Kidney glomerular epithelial cell (primary cell): ENCODE measurements at places on chromosomes 6 and 20.

- DNase-seq: no peak
These were observed 9.2 kb downstream of the SCGN start for GRCh38 chr6:25661129-25661779.

DNA sequence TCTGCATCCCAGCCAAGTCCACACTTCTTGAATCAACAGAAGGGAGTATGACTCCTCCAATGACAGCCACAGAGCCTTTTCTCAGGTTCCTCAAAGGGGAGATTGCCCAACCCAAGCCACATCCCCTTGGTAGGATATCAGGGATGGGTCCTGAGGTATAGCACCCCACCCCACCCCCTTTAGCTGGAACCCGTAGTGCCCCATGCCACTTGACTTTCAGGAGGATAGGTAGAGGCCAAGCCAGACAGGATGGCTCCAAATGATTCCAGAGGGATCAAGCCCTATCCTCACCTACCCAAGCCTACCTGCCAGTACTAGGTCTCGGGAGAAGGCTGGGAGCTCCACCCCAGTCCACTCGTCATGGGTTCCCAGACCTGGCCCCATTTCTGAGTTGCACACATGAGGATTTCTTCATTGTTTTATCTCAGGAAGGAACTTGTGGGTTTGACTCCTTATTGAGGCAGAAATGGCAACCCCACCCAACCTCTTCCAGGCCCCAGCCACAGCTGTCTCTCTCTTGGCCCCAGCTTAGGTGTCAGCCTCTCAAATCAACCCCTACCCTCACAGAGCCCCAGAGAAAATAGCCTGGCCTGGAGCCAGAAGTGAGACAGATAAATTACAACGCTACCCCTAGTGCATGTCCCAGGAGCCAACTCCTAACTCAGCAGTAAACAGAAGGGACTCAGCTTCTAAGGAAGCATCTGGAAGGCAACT, 3.6 kb downstream of the CCND3 start:
- no peak for DNase-seq

- DNase-seq: no peak
These were observed 100.1 kb downstream of the CDC5L start for GRCh38 chr6:44487586-44487985.

GRCh38 chr20:4073852-4074741, 58.7 kb upstream of the RNF24 start:
- no peak for DNase-seq

DNA sequence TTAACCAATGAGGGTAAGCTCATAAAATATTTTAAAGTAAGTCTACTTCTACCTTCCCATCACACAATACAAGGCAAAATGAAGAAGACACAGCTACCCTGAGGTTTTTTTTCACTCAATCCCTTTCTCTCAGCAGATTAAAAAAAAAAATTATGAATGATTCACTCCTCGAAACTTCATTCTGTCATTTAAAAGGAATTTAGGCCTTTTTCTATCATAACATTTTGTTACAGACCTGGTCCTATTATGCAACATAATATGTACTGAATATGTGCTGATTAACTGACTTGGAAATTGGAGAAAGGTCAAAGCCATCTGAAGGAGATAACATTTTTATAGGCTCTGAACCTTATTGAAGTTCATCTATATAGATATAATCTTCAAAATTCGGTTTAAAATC, 45.5 kb downstream of the PRL start:
- peak; percentile 91 for DNase-seq

- peak; percentile 17 for DNase-seq
These were observed 14.8 kb upstream of the SYNE1 start for GRCh38 chr6:152651986-152652385.

- peak; percentile 8 for DNase-seq
These were observed 535 bp upstream of the CCDC170 start for GRCh38 chr6:151493161-151493803.

DNA sequence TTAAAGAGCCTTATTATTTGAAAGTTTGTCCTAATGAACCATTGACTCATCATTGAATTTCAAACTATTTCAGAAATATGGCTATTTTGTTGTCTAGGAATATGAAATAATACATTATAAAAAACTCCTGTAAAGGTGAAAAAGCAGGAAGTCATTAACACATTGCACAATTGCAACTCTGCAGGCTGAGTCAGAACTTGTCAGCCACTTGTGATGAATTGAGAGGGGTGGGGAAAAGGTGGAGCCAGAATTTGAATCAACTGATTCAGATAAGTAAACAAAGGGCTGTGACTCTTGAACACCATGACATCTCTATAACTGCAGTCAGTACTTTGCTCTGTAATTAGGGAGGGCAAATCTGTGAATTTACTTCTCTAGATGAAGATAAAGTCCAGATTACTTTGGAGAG, 6.0 kb downstream of the C6orf141 start:
- peak; percentile 89 for DNase-seq

GRCh38 chr6:11970114-11970513, 42.0 kb upstream of the HIVEP1 start:
- DNase-seq: no peak

DNA sequence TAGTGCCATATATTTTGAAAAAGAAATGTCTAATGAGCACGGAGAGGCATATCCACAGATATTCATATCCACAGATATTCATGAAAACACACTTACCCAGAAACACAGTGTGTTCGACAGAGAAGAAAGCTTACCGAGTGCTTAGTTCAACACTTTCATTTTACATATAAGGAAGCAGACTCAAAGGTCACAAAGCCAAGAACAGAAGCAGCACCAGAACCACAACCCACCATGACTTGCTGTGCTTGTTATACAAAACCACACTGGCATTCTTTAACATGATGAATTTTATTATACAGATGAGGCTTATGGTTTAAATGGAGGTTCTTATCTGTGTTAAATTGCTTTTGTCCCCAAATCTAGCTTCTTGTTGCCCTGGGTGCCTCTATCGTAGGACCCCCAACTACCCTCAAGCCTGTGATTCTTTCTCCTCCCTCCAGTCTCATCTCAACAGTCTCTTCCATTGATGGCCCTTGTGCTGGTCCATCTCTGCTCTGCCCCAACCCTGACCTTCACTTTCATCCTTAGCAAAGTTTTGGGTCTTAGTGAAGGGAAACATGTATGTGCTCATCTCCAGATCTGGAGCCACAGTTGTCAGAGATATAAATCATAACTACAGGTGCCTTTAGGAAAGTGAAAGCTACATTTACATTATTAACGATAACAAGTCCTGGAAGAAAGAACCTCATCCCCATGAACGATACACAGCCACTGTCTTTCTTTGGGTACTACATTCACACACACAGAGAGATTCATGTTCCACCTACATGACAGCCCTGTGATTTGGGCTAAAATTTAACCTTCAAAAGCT, 40.0 kb downstream of the SF3B5 start:
- DNase-seq: no peak

DNA sequence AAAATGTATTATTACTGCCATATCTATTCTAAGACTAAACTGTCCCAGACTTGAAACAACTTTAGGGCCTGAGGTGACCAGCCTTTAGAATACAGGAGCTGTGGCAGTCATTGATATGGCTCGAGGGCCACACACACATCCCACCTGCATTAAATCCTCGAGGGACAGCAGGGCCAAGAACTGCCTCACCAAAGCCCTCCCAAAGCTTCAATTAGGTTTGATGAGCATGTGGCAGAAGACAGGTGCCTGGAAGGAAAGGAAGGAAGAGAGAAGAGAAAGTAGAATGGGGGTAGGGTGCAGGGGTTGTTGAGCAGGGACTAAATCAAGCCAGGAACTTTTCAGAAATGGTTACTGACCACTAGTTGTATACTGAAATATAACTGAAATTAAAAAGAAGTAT, 115.0 kb downstream of the PDSS2 start:
- DNase-seq: no peak

DNA sequence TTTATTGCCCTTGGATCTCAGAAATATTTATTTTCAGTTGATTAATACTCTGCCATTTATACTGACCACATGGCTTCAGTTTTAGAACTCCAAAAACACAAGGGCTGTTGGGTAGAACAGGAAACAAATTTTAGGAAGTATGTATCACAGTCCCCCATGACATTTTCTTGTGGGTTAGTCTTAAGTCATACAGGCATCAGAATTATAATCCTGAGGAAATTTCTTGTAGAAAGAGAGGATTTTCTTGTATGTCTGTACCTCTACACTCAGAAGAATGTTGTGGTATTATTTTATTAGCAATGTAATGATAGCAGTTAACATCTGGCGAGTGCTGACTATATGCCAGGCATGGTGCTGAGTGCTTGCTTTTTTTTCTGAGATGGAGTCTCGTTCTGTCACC, 302.9 kb downstream of the CLIC5 start:
- DNase-seq: no peak

DNA sequence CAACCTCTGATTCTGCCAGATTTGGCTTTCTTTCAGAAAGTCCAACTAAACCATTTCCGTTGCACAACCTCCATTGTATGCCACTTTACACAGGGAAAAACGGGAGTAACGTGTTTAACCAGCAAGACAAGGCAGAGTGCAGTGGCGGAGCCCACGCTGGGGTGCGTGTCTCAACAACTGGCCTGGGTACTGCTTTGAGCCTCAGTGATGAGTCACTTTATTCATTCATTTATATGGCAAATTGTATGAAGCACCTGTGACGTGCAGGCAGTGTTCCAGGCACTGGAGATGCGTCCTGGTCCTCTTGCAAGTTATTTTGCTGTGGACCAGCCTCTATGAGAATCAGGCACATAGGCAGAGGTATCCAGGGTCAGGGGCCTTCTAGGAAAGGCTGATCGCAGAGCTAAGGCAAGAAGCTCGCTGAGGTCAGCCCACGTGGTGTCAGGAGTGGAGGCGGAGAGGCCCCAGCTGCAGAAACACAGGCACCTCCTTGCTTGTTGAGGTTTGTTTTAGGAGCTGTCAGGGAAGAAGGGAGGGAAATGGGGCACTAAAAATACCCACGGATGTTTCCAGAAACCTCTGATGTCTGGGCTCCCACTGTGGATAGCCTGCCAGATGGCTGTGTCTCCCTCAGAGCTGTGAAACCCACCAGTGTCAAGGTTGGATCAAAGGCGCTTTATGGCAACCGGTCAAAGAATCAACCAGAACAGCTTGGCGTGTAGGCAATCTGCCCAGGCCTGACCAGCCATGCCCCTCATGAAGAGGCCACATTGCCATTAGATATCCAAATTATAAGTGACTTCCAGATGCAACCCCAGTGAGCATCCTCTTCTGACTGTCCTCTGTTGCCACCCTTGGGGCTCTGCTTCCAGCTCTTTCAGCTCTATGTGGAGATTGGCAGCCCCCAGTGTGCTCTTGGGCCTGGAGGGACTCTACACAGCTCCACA, 157.2 kb downstream of the CD83 start:
- DNase-seq: no peak

- peak; percentile 56 for DNase-seq
These were observed 36.6 kb upstream of the NFATC2 start for GRCh38 chr20:51579137-51579536.

- no peak for DNase-seq
These were observed 2.5 kb upstream of the PAQR8 start for GRCh38 chr6:52359403-52359802.

- DNase-seq: peak; percentile 3
These were observed 41.8 kb upstream of the TOP1 start for GRCh38 chr20:40986774-40987173.

- DNase-seq: no peak
These were observed at the start of gene FAM217A for GRCh38 chr6:4078691-4079471. Gene FAM217A (minus strand): TSS chr6:4079137. CDS start chr6:4077414, 1,723 bp downstream.

DNA sequence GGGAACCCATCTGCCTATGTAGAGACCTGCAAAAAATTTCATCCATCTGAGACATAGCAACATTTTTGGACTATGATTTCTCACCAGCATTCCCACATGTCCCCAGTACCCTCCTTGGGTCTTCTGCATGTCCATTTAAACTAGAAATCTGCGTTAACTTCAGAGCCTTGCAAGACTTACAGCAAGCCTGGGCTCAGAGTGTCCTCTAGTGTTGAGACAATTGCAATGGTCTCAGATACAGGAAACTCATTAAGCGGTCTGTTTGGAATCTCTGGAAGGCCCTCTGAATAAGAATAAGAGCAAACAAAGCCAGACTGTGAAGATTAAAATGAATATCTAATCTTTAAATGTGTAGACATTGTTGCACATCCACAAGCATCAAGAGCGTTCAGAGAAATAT, 20.5 kb upstream of the PI3 start:
- DNase-seq: no peak

GRCh38 chr6:106025655-106026054, 60.5 kb upstream of the PRDM1 start:
- DNase-seq: no peak

- DNase-seq: no peak
These were observed 178.4 kb downstream of the MRPL14 start for GRCh38 chr6:43948527-43949485.

DNA sequence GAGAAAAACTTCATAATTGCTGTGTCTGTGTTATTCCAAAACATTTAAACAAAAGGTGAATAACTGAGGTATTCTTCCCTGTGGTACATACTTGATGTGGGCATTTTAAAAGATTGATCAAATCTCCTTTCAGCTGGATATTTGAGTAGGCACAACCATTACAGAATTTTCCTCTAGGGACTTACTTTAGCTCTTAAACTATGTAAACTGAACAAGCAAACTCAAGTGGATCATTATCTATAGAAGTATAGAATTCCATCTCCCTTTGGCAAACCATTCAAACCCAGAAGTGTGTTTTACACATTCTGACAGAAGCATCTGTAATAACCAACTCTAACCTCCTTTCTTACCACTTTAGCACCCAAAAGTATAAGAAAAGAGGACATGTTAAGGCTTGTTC, 241.4 kb downstream of the ESR1 start:
- no peak for DNase-seq

DNA sequence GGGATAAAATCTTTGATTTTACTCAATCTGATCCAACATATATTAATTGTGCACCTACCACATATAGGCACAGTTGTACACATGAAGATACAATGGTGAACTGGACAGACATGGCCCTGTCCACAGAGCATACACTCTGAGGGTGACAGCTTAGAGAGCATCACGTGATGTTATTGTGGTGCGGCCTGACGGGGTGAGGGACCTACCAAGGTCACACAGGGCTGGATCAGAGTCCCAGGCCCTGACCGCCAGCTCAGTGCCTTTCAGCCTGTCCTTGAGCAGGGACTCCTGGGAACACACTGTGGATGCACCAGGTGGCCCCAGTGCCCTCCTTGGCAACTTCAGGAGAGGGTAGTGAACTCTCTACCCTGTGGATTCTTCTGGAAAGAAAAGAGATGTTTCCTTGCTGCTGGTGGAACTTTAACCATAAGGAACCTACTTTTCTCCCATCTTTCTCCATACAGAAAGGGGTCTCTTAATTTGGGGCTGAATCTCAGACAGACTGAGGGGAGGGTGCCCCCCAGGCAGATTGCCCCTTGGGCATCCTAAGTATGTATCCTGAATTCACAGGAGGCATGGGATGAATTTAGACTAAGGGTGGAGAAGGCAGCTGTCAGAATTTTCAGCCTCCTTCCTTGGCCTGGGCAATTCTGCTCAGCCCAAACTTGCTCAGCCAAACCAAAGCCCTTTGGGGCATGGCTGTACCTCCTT, 26.5 kb downstream of the PCK1 start:
- no peak for DNase-seq

DNA sequence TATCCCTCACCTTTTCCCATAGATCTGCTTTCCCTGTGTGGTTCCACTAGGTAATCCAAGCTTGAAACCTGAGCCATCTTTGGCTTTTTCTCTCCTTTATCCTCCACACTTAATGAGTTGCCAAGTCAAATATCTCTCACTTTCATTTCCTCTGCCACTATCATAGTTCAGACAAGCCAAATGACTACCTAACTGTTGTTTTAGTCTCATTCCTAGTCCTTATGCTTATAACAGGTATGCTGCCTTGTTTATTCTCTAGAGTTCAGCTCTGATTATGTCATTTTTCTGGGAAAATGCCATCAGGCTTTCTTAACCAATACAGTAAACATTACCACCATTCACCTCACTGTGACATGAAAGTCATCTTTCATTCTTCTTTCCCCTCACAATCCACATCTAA, 6.5 kb downstream of the EFHC1 start:
- no peak for DNase-seq

GRCh38 chr6:68891419-68891818, 256.3 kb downstream of the ADGRB3 start:
- peak; percentile 27 for DNase-seq
